Naive thymus-derived CD8-positive, alpha-beta T cell (primary cell): ENCODE measurements at places on chromosomes 5 and 9. TPM values are rescaled to one million over a fixed set of nuclear protein-coding genes. Genes with fewer than 3 reads are reported as not detected.

- no peak for DNase-seq
- no peak overlapping the region for H3K27ac ChIP-seq
- no peaks in the 10 kb centered on the region for H3K36me3 ChIP-seq
- H3K4me1 ChIP-seq = no peaks in the 10 kb centered on the region
These were observed 91.1 kb downstream of the BRINP1 start for GRCh38 chr9:119278171-119278570.

The INIP gene
- 25.8 TPM for total RNA-seq

The HTR1A gene
- not detected for total RNA-seq

DNA sequence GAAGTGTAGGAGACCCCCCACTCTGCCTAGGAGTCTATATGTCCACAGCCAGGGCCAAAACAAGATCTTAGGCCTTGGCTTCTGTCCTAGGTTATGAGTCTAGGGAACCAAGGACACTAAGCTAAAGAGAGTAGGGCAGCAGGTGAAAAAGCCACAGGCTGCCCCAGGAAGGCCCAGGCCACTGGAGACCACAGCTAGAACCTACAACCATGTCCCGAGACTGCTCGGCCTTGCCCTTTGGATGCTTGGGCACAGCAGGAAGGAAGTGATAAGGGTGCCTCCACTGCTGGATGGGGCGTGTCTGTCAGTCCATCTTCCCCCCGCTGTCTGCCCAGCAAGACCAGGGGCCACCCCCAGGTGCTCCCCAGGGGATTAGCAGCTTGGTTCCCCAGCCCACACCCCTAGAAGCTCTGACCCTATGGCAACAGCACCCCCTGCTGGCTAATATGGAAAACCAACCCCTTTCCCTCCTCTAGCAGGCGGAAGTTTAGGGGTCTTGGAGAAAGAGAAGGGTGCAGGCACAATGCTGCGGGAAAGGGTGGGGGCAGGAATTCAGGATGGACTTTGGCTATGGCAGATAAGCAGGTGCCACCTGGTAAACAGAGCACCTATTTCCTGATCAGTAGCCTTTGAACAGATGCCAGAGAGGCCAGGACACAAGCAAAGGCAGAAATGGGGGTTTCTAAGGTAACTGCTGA is 10.5 kb upstream of the IRF1 start:
- peak overlapping the region; percentile 48 for H3K27ac ChIP-seq
- H3K4me3 ChIP-seq = no peak overlapping the region

- no peak for DNase-seq
- no peak overlapping the region for H3K4me3 ChIP-seq
- H3K4me1 ChIP-seq = no peaks in the 10 kb centered on the region
- H3K27me3 ChIP-seq = no peaks in the 10 kb centered on the region
- H3K36me3 ChIP-seq = peaks cover 14% of the 10 kb centered on the region
These were observed 53.8 kb downstream of the SREK1 start for GRCh38 chr5:66197764-66198405.

DNA sequence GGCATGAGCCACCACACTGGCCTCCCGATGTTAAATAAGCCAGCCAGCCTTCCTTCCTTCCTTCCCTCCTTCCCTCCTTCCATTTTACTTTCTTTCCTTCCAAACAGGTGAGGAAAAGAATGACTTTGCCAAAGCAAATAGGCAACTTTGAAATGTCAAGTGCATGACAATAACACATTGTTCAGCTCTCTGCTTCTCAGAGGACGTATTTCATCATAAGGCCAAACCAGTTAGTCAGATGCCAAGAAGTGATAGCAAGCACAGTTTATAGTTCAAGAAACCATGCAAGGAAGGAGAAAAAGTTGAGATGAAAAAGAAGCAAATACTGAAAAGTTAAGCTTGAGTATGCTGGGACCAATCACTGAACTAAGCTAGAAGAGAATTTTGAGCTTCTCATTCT is 29.5 kb downstream of the POU4F3 start:
- no peak for DNase-seq
- no peak overlapping the region for H3K27ac ChIP-seq
- H3K36me3 ChIP-seq = no peaks in the 10 kb centered on the region
- H3K4me3 ChIP-seq = no peak overlapping the region
- H3K4me1 ChIP-seq = no peaks in the 10 kb centered on the region

- no peaks in the 10 kb centered on the region for H3K4me1 ChIP-seq
- no peak overlapping the region for H3K4me3 ChIP-seq
- no peak overlapping the region for H3K27ac ChIP-seq
- no peaks in the 10 kb centered on the region for H3K27me3 ChIP-seq
- DNase-seq = no peak
- H3K36me3 ChIP-seq = peaks cover 6% of the 10 kb centered on the region
These were observed 2389.5 kb downstream of the MAT2B start for GRCh38 chr5:165894916-165895315.

The FCHO2 gene
- 4.6 TPM for total RNA-seq
